ENCODE measurements at places on chromosomes 1 and 21.

DNA sequence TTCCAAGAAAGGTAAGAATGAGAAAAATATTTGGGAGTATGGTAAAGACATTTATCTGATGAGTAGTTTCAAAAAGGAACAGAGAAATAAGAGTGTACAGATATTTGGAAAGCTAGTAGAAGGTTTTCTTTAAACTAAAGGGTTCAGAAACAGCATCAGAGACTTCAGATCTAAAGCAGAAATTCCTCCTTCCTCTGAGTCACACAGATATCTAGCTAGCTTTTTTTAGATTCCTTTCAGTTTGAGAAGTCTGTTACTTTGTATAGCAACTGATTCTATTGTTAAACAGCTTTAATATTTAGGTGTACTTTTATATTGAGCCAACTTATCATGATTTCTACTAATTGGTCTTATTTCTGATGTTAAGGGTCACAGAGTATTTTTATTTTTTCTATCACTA, 4.7 kb downstream of the AMY2B start:
- DNase-seq: no peak

- no peak for DNase-seq
Measured at GRCh38 chr1:164731161-164731876, 172.3 kb downstream of the PBX1 start.

DNA sequence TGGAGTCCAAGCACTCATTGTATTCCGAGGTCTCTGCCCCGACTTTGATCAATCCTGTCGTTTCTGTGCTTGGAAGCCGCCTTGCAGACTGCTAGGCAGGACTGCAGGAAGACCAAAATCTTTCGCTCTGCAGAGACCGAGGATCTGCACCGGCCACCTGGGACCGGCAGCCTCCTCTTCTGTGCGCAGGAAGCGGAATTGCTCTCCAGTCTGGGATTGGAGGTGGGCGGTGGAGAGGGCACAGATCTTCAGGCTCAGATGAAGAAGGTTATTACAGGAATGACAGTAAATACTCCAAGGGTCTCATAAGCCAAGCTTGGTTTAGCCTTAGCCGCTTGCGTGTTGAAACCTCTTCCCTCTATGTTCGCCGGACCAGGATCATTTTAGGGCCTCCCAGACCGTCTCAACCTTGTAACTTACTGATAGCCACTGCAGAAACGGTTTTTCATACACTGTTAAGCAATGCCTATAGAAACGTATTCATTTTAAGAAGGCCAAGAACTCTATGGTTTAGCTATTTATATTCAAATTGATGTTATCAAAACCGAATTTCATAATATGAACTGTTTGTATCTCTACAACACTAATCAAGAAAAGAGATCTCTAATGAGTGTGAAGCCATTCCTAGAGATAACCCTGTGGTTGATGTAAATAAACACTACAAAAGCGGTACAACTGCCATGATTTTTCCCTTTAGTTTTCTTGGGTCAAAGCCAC, 1.1 kb downstream of the MIA3 start:
- DNase-seq: no peak

DNA sequence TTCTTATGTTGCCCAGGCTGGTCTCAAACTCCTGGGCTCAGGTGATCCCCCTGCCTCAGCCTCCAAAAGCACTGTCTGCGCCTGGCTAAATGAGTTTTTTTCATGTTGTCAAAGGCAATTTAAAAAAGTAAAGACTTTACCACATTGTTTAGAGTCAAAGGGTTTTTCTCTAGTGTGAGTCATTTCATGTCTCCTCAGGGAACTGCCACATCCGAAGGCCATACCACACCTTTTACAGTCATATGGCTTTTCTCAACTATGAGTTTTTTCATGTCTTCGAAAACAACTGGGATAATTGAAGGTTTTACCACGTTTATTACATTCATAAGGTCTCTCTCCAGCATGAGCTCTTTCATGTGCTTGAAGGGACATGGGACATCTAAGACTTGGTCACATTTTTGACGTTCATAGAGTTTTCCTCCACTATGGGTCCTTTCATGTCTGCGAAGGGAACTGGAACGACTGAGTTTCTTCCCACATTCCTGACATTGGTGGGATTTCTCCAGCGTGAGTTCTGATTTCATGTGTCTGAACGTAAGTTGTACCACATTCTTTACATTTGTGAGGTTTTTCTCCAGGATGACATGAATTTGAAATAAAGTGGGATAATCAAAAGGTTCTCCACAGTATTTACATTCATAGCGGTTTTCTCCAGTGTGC, 65.6 kb downstream of the UCHL5 start:
- no peak for DNase-seq

GRCh38 chr1:22688466-22688865, 22.2 kb upstream of the EPHB2 start:
- no peak for DNase-seq

GRCh38 chr1:187788718-187789117, 960.0 kb downstream of the PLA2G4A start:
- DNase-seq: no peak

GRCh38 chr1:157403608-157404007, 148.7 kb downstream of the FCRL5 start:
- no peak for DNase-seq
